Globus pallidus (tissue), 1 donor: ENCODE measurements at places on chromosomes 3 and 15.

- DNase-seq = peak; percentile 40
These were observed 6.0 kb downstream of the GHRL start for GRCh38 chr3:10286596-10287295.

DNA sequence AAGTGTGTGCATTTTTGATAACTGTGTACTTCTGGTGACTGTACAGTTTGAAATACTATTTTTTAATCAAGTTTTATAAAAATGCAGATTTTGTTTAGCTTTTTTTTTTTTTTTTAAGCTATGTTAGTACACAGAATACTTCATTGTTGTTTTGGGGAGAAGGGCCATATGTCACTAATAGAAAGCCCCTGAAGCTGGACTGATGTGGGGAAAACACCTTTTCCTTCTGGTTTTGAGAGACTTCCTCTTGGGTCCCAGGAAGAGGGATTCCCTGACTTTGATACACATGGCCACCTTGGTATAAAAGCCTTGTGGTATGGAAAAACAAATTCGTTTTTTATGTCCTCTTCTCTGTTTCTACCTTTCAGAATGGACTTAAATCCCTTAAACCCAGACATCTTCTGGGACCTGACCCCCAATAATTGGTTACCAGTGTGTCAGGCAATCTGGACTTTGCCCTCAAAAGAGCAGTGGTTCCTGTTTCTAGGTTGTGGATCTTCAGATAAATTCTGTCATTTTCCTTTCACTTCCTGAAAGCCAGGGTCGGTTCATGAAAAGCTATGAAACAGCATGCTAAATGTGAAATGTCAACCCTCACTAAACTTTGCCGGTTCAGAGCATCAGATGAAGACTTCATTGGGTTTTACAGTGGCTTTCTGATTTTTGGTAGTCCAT is 31.1 kb upstream of the BLOC1S6 start:
- no peak for DNase-seq

DNA sequence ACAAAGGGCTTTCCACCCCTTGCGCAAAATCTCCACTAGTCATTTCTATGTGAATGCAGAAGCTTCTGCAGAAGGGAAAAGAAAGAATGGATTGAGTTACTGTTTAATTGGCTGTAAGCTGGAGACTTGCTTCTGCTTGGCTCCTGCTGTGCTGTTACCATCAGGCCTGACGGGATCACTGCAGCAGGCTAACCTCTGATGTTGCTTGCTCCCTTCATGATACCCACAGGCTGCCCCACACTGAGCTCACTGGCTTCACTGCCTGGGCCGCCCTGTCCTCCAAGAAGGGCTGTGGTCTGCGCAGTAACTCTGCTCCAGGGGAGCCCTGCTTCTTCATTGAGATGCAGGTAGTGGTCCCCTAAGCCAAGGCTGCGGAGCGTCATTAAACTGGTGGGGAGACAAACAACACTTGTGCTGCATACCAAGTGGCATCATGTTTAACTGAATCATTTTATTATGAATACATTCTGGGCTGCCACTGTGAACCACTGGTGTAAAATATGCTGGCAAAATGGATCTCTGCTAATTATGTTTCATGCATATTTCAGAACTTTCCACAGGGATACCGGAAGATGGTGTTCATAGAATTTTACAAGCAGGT is 78.6 kb downstream of the WDR49 start:
- DNase-seq = peak; percentile 39

- no peak for DNase-seq
These were observed 4.6 kb upstream of the TM4SF1 start for GRCh38 chr3:149382101-149382467.

- no peak for DNase-seq
These were observed 8.8 kb downstream of the CHST2 start for GRCh38 chr3:143128227-143128955.

- no peak for DNase-seq
These were observed 41.0 kb upstream of the MANF start for GRCh38 chr3:51343918-51344687.

DNA sequence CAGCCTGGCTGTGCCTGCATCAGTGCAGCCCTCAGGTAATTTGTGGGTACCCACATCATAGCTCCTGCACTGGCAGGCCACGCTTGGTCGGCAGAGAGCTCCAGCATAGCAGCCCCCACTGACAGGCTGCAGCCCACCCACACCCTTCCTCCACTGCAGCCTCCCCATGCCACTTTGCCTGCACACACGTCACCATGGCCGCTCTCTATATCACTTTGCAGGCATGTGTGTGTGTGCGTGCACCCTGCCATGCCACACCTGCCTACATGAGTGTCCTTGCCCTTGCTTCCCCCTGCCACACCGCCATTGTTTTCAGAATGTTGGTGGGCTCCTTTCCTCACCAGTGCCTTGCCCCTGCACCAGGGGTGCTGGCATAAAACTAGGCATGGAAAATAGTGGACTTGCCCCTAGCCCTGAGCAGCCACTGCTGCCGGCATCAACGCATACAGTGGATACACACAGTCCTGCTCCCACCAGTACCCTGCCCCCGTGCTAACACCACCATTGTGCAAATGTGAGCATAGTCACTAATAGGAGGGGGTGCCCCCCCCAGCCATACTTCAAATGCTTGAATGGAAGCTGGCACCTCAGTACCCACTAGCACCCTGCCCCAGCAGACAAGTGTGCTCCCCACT is 278.7 kb upstream of the MANF start:
- DNase-seq = no peak

DNA sequence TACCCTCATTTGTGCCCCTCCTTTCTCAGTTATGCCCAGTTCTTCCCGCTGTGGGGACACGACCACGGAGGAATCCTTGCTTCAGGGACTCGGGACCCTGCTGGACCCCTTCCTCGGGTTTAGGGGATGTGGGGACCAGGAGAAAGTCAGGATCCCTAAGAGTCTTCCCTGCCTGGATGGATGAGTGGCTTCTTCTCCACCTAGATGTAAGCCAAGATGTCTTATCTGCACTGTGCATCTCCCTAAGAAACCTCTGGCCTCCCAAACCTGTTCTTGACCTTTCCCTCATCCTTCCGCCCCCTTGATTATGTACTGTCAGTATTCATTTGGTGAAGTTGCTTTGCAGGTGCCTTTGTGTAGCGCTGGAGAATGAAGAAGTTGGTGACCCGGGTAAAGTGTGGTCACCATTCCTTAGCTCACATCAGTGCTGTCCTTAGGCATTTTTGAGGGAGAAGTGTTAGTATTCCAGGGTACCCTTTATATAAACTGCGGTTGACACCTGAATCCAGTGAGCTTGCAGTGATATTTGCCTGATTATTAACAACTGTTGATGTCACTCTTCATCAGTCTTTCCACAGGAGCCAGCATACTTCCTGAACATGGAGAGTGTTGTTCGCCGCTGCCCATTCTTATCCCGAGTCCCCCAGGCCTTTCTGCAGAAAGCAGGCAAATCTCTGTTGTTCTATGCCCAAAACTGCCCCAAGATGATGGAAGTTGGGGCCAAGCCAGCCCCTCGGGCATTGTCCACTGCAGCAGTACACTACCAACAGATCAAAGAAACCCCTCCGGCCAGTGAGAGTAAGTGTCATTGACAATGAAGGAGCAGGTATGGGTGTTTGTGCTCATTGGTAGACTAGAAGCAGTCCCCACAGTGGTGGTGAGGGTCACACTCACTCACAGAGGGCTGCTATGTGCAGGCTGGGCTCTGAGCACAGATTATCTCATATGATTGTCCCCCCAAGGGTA is 966 bp downstream of the ALAS1 start:
- DNase-seq = no peak

DNA sequence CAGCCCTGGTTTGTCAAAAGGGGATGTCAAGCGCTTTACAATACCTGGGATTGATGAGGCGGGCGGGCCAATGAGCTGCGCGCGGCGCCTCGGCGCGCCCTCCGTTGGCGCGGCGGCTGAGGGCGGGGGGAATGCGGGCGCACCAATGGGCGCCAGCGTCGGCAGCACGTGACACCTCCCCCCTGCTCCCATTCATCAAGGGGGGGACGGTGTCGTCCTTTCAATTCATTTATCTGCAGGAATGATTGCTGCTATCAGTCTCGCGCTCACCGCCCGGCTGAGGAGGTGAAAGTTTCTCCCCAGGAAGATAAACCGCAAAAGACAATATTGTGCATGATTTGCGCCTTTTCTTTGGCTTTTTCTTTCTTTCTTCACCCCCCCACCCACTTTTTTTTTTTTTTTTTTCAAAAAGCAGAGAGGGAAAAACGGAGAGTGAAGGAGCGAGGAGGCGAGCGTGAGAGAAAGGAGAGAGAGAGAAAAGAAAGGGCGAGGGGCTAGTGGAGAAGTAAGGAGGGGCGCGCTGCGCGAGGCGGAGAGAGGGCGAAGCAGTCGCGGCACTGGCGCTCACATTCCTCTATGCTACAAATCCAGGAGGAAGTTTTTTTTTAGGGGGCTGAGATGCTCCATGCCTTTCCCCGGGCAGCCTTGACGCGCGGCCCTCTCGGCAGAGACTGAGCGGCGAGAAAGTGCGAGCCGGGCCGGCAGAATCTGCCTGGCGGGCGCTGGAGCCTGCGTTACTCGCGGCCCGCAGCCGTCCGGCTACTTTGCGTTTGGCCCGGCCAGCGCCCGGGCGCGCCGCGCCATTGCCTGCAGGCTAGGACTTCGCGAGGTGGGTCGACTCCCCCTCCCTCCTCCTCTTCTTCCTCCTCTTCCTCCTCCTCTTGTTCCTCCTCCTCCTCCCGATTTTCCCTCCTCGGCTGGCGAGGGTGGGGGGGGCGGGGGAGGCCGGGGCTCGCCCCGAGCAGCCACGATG is at the start of gene ZIC1:
TSS of gene ZIC1 (plus strand) at position 223 of the 973 bp plus-strand sequence. CDS start at position 971, 748 bp downstream.
- peak; percentile 79 for DNase-seq

- no peak for DNase-seq
These were observed 99.1 kb downstream of the DNASE1L3 start for GRCh38 chr3:58111513-58112184.

- DNase-seq = no peak
These were observed 39.2 kb downstream of the AADACL2 start for GRCh38 chr3:151772825-151773480.

DNA sequence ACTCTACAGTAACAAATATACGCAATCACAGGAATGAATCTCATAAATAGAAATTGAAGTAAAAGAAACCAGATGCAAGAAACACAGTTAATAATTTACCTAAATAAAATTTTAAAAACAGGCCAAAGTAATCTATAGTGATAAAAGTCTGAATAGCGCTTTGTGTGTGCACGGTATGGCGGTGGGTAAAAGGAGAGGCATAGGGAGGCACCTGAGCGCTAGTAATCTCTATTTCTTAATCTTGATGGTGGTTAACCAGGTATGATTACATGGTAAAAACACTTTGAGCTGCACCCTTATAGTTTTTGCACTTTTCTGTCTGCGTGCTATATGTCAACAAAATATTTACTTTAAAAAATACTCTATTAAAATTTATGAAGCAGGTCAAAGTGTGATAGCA is 198.1 kb upstream of the SATB1 start:
- DNase-seq = no peak

DNA sequence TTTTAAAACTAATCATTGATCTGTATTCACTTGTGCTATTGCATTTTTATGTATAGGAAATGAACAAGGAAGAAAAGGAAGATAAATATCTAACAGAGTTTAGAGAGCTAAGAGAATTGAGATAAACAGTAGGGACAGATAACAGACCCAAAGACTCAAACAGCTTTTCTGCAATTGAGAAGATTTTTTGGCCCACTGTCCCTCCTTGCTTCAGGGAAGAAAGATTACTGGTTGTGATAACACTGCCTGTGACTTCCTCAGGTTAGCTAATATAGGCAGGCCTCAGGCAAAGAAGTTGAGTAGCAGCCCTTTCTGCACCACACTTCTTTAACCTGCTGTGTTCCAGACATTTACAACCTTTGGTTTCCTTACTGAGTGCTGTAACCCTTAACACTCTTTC is 2.7 kb upstream of the COX17 start:
- no peak for DNase-seq

- no peak for DNase-seq
These were observed 325.0 kb downstream of the RBMS3 start for GRCh38 chr3:29605845-29606244.

GRCh38 chr3:32700244-32700643 is 15.3 kb downstream of the CNOT10 start:
- DNase-seq = no peak

GRCh38 chr3:132083583-132084279 is 48.9 kb upstream of the CPNE4 start:
- DNase-seq = no peak

- no peak for DNase-seq
These were observed 84.2 kb downstream of the LRRC28 start for GRCh38 chr15:99335508-99335907.

GRCh38 chr3:38655708-38656300 is 6.3 kb upstream of the SCN5A start:
- peak; percentile 29 for DNase-seq
